ENCODE measurements at places on chromosomes 2 and 18.

- DNase-seq, result no peak
Observed at GRCh38 chr18:11407940-11408339, 201.5 kb upstream of the SLC35G4 start.

- DNase-seq, result no peak
Observed at GRCh38 chr2:57877811-57878170, 168.8 kb upstream of the VRK2 start.

- DNase-seq, result no peak
Observed at GRCh38 chr18:10349561-10349960, 104.9 kb upstream of the APCDD1 start.

- no peak for DNase-seq
Observed at GRCh38 chr2:70645733-70646419, 92.2 kb upstream of the TGFA start.

- DNase-seq, result no peak
Observed at GRCh38 chr2:183903026-183903425, 695.3 kb upstream of the ZNF804A start.

DNA sequence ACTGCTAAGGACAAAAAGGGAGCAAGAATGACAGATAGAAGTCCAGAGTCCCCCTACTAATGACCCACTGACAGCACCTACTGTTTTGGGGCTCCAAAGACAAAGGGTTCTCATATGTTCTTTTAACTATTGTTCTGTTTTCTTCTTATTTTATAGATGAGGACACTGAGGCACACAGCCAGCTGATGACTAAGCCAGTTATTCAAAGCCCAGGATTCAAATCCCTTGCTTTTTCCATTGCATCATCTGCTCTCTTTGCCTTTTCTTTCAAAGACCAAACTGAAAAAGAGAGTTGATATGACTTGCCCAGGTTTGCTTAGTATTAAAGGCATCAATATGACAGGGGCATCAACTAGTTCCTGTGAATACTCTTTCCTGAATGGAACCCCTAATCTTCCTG lies 299.8 kb downstream of the LRATD1 start:
- no peak for DNase-seq

- DNase-seq, result no peak
Observed at GRCh38 chr2:100242476-100242875, 79.8 kb downstream of the LONRF2 start.

- no peak for DNase-seq
Observed at GRCh38 chr18:44054514-44054913, 626.2 kb upstream of the SETBP1 start.

DNA sequence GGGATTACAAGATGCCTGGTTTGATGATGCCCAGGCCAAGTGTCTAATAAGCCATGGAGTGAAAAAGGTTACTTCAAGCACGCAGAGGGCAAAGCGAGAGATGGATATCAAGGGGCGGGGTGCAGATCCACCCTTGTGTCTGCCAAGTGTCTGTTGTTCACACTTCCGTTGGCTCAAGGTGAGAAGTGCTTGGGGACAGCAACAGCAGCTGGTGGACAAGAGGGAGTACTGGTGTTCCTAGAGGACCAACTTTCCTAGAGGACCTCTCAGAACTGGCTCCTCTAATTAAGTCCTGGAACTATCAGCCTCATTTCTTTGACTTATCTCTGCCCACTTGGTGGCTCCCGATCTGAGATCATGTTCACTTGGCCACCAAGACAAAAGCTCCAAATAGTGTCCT lies 299.1 kb downstream of the PRKCE start:
- no peak for DNase-seq

DNA sequence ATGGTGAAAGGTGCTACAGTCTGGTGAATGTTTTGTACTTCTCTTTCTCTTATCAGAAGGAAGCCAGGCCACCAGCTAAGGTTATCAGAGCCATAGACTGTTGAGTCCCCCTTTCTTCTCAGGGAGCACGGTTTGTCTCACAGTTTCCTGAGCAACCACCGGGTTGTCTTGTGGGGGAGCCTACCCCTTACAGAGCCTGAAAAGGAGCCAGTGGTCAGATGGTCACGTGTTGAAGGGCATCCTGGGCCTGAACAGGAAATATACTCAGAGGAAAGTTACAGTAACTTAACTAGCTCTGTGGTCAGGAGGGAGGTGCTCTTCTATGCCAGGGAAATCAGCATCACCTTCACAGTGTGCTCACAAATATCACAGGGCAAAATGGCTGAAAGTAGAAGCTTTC lies 11.6 kb downstream of the CD28 start:
- no peak for DNase-seq

DNA sequence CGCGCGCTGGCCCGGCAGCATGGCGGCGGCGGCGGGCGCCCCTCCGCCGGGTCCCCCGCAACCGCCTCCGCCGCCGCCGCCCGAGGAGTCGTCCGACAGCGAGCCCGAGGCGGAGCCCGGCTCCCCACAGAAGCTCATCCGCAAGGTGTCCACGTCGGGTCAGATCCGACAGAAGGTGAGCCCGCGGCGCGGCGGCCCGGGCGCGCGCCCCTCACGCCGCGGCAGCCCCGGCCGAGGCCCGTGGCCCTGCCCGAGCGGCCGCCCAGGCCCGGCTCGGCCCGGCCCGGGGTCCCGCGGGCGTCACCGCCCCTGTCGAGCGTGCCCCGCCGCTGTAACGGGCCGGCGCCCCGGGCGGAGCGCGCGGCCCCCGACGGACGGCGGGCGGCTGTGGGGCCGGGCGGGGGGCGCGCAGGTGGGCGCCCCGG lies 218 bp downstream of the DGKD start:
- no peak for DNase-seq

- no peak for DNase-seq
Observed at GRCh38 chr2:10405448-10405847, 42.7 kb downstream of the ODC1 start.

DNA sequence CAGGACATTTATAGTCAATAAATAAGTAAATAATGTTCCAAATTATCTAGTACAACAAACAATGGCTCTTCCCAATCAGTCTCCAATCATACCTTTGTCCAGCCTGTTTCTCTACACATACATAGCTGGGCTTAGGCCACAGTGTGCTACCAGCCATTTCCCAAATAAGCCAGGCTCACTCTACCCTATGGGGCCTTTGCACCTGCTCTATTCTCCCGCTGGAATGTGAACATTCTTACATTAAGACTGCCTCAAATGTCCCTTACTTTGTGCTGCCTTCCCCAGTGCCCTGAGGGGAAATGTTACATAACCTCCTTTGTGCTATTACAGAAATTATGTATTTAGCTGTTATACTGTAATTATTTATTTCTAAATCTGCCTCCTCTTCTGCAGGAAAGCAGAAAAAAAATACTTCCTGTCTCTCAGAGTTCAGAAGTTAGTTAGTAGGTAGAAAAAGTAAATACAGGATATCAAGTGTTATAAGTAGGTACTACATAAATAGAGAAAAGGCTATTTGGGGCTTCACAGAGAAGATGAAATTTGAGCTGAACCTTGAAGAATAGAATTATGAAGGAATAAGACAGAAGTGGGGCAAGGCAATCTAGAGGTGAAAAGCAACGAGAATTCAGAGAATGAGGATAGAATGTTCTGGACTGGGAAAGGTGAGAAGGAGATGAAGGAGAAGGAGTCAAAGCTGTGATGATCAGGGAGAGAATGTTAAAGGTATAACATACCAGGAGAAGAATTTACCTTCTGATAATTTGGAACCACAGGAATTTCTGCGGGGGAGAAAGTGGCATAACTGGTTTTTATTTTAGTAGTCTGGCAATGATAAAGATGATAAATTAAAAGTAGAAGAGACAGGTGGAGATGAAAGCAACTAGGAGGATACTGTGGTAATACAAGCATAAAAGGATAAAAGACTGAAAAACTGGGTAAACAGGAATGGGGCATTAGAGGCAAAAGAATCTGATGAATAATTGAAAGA lies 37.0 kb downstream of the ROCK1 start:
- peak; percentile 58 for DNase-seq

DNA sequence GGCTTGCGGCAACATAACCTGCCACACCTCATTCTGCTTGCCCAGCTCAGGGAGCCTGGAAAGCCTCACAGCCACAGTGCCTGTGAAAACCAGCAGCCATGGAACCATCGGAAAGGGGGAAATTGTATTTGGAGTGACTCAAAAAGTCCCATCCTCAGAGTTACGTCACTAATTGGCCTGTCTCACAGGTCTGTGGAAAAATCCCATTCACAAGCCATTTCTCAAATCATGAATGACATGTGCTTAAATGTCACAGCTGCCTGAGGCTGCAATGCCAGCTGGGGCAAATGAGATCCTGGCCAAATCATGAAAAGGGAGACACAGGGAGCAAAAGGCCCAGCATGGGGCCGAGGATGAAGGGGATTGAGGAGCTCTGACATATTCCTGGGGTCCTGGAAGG lies 486.9 kb upstream of the RAB6C start:
- no peak for DNase-seq

DNA sequence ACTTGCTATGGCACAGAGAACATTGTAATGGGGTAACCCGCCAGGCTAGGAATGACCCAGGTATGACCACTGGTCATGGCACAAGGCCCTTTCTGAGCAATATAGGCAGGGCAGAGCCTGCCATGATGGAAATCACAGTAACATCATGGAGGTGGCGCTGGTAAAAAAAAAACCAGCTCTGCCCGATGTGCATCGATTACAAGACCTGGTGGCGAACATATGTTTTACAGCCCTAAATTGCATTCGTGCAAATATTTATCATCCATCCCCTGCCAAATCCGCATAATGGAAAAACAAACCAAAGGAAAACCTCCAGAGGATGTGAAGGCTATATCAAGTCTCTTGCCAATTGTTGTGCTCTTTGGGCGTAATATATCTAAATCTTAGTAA lies 60.6 kb downstream of the SEMA4F start:
- DNase-seq, result no peak

DNA sequence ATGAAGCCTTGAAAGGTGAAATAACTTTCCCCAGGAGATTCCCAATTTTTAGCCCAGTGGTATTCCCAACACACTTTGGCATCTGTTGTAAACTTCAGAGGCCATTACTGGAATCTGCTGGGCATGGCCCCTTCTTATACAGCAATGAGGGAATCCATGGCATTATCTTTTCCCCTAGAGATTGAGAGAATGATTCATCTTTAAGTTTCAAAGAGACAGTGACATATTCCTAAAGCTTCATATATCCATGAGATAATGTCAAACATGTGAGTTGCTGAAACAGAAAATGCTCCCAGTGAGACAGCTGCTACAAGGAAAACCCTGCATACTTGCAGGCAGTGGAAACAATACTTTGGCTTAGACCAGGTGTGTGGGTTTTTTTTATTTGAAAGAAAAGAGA lies 51.1 kb upstream of the DLX2 start:
- no peak for DNase-seq

DNA sequence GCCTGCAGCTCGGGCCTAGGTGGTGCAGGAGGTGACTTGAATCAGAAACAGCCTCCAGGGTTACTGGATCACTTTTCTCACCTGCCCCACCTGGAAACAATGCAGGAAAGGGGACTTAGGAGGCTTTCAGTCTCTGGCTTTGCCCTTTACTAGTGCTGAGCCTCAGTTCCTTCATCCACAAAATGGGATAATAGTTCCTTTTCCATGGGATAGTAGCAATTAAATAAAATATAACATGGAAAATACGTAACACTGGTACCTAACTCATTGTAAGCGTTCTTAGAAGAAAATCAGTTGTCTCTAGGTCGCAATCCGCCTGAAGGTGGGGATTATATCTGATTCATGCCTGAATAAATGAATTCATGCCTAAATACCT lies 112.6 kb upstream of the STPG4 start:
- no peak for DNase-seq

GRCh38 chr2:54088191-54088634 lies 27.2 kb upstream of the ACYP2 start:
- DNase-seq, result no peak

DNA sequence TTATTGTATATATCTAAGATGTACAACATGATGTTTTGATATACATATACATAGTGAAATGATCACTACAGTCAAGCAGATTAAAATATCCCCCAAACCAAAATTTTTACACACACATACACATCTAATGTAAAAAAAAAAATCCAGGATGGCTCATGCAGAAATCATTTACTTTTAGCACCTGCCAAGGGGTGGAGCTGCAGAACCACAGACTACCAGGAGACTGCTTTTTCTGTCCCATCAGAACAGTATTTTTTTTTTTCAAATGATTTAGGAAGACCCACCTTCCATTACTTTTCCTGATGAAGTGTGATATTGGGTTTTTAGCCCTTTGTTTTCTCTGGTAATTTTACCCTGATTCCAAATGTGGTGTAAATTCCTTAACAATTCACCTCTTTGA lies 61.9 kb downstream of the AQP4 start:
- DNase-seq, result no peak

DNA sequence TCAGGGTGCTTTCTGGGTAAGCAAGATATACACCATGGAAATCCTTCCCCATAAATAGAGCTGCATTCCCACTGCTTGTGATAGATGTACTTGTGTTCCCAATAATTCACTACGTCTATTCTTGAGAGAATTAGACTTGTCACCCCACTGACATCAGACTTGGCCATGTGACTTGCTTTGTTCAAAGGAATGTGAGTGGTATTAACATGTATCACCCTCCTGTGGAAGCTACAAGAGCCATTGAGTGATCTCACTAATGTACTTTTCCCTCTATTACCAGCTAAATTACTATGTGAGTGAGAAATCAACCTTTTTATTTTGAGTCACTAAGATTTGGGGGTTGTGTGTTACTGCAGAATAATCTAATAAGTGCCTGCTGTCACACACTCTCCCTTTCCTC lies 176.0 kb downstream of the CCDC178 start:
- no peak for DNase-seq

GRCh38 chr2:101052147-101052546 lies 50.1 kb downstream of the RPL31 start:
- no peak for DNase-seq

DNA sequence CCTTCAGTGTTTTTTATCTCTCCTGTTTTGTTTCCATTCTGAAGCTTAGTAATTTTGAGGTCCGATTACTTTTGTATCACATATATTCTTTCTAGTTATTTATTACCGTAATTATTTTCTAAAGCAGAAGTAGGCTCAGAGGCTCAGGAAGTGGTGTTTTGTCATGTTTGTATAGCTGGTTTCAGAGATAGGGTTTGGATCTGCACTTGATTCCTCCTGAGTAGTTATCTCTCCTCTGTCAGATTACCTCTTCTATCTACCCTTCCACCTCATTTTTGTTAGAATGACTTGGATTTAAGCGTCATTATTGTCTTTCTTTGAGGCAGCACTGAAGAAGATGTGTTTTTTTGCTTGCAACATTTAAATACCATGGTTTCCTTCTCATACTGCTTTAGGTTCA lies 95.4 kb downstream of the MTA3 start:
- DNase-seq, result no peak

- DNase-seq, result no peak
Observed at GRCh38 chr2:231001036-231001435, 5.1 kb downstream of the SPATA3 start.

GRCh38 chr18:48815581-48816324 lies 135.0 kb downstream of the SMAD7 start:
- DNase-seq, result no peak

All from SK-N-MC (cell line).